C1 segment of cervical spinal cord (tissue), 14 donors: ENCODE measurements at places on chromosomes 1 and 21.

DNA sequence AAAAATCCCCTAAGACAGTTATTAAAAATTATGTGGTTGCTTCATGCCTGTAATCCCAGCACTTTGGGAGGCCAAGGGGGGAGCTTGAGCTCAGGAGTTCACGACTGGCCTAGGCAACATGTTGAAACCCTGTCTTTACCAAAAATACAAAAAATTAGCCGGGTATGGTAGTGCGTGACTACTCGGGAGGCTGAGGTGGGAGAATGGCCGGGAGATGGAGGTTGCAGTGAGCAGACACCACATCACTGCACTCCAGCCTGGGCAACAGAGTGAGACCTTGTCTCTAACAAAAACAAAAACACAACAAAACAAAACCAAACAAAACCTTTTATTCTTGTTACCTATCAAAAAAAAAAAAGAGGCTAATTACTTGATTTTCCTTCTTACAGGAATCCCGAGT is 2.1 kb downstream of the ELK4 start:
- no peak for DNase-seq

- peak; percentile 24 for DNase-seq
These were observed 104.8 kb upstream of the ATP1A1 start for GRCh38 chr1:116268211-116268610.

- DNase-seq, result no peak
These were observed 882.9 kb upstream of the ADGRL2 start for GRCh38 chr1:80917826-80918225.

DNA sequence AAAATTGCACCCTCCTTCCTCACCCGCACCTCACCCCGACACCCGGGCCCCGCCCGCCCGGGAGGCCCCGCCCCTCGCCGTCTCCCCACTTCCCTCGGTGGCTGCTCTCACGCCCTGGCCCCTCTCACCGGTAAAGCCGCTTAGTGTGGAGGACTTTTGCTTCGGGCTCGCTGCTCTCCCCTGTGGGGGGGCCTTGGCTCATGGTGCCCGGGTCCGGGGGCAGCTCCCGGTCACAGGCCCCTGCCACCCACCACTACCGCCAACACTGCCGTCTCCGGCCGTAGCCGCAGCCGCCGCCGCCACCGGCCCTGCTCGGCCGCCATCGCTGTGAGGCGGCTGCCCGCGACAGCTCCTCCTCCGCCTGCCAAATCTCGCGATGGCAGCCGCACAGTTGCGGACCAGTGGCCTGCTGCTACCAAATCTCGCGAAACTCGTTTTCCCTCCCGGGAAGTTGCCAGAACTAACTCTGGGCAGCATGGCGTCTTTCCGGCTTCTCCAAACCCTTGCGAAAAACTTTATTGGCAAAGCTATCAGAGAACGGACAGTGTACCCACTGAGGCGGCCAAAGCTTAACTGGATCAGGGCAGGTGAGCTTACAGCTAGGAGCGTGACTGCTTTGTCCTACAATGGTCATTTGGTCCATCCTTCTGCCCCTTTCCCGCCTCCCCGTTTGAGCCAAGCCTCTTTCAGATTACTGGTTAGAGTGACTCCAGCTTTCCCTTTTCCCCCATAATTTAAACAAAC is at the start of gene SMG5:
Gene SMG5 (minus strand): TSS at position 347 of the 744 bp plus-strand sequence. CDS start 145 bp downstream, at position 202.
- peak; percentile 94 for DNase-seq

DNA sequence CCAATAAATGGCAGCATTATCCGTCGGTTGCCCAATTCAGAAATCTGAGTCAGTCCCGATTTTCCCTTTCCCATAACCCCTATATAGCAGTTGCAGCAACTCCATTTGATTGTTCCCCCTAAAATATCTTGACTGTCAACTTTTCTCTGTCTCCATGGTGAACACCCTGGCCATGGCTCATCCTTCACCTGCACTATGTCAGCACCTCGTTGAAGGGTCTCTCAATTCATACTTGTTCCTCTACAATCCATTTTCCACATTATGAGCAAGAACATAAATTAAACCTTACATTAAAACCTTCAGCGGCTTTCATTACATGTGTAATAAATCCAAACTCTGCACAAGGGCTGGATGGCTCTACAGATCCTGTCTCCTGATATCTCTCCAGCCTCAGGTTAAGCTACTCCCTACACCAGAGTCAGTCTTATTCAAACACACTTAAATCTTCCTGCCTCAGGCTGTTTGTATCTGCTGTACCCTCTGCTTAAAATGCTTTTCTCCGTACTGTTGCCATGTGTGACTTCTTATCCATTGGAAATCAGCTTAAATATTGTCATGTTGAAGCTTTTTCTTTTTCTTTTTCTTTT is 87.3 kb downstream of the BACH1 start:
- no peak for DNase-seq

- DNase-seq, result no peak
These were observed 24.6 kb downstream of the WNT3A start for GRCh38 chr1:228031276-228031995.

DNA sequence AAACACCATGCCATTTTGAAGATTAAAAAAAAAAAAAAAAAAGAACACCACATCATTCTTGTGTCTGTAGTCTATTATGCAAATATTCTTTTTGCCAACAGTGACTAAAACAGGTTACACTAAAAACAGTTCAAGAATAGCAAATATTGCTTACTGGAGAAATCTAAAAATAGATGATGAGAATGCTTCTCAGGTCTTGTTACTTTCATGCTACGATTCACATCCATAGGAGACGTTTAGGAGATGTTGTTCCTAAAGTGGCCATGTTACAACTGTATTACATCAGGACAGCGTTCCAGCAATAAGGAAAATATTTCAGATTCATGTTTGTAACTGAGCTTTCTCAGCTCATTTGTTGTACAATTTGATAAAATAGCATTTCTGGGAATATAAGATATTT is 32.3 kb downstream of the RAB3GAP2 start:
- no peak for DNase-seq

GRCh38 chr21:22842875-22843274 is 1844.7 kb downstream of the NCAM2 start:
- no peak for DNase-seq

GRCh38 chr1:101907264-101907663 is 89.5 kb downstream of the OLFM3 start:
- no peak for DNase-seq

DNA sequence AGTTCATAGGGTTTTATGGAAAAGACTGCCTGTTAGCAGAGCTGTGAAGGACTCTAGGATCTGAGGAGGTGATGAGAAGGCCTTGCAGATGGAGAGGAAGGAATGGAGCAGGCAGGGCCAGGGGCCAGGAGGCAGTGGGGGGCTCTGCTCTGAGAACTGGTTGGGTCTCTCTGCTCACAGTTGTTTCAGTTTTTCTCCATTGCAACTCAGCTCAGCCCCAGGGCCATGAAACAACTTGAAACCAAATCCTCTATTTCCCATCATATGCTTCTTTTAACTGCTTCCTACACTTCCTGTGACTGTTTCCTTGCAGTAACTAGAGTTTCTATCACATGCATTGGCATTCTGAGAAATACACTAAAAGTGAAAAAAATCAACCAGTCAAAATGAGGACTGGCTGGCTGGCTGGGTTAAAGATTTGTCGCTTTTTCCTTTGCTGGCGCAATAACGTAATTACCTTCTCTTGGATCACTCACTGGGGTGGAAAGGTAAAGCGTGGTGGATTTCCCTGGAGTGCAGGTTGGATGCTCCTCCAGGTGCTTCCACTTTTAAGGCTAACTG is 172.0 kb downstream of the CDC7 start:
- no peak for DNase-seq
